ENCODE measurements at places on chromosomes 7 and 10.

- DNase-seq: no peak
- H3K4me3 ChIP-seq: peak overlapping the region; percentile 51
- H3K27ac ChIP-seq: peak overlapping the region; percentile 67
- no peaks in the 10 kb centered on the region for H3K36me3 ChIP-seq
- peaks cover 51% of the 10 kb centered on the region for H3K4me1 ChIP-seq
Observed at GRCh38 chr7:7156663-7157062, 25.7 kb upstream of the C1GALT1 start.

- H3K36me3 ChIP-seq: no peaks in the 10 kb centered on the region
- H3K27me3 ChIP-seq: no peaks in the 10 kb centered on the region
- DNase-seq: no peak
- no peaks in the 10 kb centered on the region for H3K4me1 ChIP-seq
Observed at GRCh38 chr10:60430836-60431597, 41.3 kb upstream of the ANK3 start.

- H3K4me3 ChIP-seq: no peak overlapping the region
- no peaks in the 10 kb centered on the region for H3K27me3 ChIP-seq
- no peak overlapping the region for H3K27ac ChIP-seq
- no peaks in the 10 kb centered on the region for H3K36me3 ChIP-seq
Observed at GRCh38 chr7:36496576-36496975, 106.9 kb downstream of the ANLN start.

DNA sequence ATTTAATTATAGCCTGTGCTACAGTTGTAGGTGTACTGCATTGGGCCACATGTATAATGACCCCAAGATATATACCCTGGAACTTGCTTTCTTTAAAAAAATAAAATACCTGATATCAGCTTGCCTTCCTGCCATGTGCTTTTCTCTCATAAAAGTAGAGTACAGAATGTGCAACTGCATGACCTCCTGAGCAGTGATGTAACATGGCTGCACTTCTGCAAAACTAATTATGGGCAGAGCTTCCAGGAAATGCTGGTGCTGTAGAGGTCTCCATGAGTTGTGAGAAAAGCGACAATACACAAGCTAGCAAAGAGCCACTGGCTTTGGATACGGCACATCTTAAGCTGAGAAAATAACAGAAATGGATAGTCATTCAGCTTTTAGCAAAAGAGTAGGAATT lies 6.5 kb upstream of the ERLIN1 start:
- no peak for DNase-seq
- H3K36me3 ChIP-seq: no peaks in the 10 kb centered on the region
- H3K4me3 ChIP-seq: no peak overlapping the region
- H3K27ac ChIP-seq: no peak overlapping the region

DNA sequence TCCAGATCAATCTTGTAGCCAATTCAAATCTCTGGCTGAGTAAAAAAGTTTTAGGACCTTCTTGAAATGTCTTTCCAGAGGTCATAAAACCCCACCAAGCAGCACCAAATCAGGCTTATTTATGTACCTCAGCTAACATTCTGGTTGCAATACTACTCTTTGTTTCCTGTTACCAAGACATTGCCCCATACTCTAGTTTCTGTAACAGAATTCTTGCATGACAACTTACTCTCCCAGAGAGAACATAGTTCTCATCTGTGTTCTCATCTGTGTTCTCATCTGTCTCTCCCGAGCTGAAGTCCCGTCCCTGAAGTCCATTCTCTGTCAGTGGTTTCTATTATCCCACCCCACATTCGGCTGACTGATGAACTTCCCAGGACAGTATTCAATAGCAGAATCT lies 1285.1 kb downstream of the XPNPEP1 start:
- DNase-seq: no peak
- no peak overlapping the region for H3K27ac ChIP-seq
- no peaks in the 10 kb centered on the region for H3K36me3 ChIP-seq
- no peaks in the 10 kb centered on the region for H3K4me1 ChIP-seq

DNA sequence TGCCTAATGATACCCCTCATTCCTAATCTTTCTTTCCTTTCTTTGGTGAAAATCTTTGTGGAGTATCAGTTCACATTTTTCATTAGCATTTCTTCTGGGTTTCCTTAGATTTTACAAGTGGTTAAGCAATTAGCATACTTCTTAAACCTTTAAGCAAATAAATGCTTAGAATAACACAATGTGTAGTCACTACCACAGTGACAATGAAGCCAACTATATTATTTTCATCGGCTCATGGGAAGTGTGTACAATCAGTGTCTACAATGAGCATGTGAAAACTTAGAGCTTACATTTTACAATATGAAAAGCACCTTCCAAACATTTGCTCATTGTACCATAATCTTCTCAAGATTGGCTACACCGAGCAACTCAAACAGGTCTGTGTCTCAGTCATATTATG lies 176.2 kb upstream of the PLXNA4 start:
- H3K4me3 ChIP-seq: no peak overlapping the region
- H3K27ac ChIP-seq: no peak overlapping the region
- H3K36me3 ChIP-seq: no peaks in the 10 kb centered on the region
- H3K27me3 ChIP-seq: no peaks in the 10 kb centered on the region

DNA sequence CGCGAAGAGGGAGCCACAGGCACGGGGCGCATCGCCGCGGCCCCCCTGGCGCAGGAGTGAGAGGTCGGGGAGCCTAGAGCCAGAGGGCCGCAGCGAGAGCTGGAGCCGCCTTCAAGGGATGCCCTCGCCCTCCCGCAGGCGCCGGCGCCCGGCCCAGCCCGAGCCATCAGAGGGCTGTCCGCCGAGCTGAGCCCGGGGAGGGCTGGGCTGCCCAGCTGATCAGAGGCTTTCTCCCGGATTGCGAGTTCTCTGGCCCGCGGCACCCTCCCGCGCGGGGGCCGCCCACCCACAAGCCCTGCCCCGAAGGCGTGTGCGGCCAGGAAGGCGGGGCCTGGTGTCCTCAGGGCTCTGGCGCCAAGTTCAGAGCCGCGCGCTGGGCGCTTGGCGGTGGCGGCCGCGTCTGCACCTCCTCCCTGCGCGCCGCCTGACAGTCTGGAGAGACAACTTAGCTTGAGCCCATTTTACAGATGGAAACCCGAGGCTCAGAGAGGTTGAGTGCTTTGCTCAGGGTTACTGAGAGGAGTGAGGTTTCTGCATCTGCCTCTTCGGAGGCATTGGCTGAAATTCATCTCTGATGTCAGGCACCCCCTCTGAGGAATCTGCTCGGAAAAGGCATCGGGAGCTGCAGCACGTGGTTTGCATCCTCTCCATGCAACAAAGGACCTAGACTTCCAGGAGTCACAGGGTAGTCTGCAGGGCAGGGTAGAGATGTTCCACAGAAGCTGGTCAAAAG lies 3.8 kb upstream of the ANTXRL start:
- peak overlapping the region; percentile 58 for H3K4me3 ChIP-seq
- no peaks in the 10 kb centered on the region for H3K4me1 ChIP-seq
- no peaks in the 10 kb centered on the region for H3K36me3 ChIP-seq
- H3K27me3 ChIP-seq: no peaks in the 10 kb centered on the region

- DNase-seq: no peak
- H3K4me3 ChIP-seq: no peak overlapping the region
- no peaks in the 10 kb centered on the region for H3K36me3 ChIP-seq
- peaks cover 6% of the 10 kb centered on the region for H3K4me1 ChIP-seq
- H3K27ac ChIP-seq: no peak overlapping the region
Observed at GRCh38 chr10:132386419-132386831, 10.6 kb upstream of the PWWP2B start.

DNA sequence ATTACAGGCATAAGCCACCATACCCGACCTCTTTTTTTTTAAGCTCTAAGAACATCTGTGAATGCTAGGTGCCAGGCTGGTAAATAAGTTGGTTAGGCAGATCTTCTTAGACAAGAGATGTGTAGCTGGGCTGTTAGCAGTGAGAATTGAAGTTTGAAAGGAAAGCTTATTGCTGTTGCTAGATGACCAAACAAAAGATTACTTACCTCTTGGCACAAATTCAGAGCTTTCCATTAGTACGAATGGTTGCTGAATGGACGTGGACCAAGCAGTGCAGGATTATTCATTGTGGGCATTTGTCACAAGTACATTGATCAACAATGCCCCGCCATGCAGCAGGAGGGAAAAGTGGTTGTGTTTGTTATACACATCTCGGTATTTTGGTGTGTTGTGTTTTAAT lies 131.2 kb downstream of the GFRA1 start:
- H3K27me3 ChIP-seq: no peaks in the 10 kb centered on the region
- H3K4me1 ChIP-seq: no peaks in the 10 kb centered on the region
- no peak for DNase-seq
- H3K36me3 ChIP-seq: no peaks in the 10 kb centered on the region
- no peak overlapping the region for H3K4me3 ChIP-seq
- H3K27ac ChIP-seq: no peak overlapping the region

DNA sequence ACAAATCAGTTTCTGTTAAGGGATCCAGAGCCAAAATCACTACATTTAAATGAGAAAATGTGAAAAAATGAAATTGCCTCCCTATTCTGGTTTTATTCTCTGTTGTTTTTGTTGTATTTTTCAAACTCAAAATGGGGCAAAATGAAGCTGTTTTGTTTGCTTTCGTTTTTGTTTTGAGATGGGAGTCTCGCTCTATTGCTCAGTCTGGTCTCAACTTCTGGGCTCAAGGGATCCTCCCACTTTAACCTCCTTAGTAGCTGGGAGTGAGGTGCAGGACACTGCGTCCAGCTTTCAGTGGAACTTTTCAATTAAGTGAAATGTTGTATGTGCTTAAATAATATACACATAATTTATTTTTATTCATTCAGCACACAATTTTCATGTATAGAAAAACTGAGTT lies 205.0 kb downstream of the SORCS1 start:
- H3K27me3 ChIP-seq: no peaks in the 10 kb centered on the region
- DNase-seq: no peak
- H3K36me3 ChIP-seq: no peaks in the 10 kb centered on the region
- no peak overlapping the region for H3K27ac ChIP-seq

- H3K27ac ChIP-seq: no peak overlapping the region
- no peak overlapping the region for H3K4me3 ChIP-seq
- DNase-seq: no peak
- H3K4me1 ChIP-seq: no peaks in the 10 kb centered on the region
Observed at GRCh38 chr10:125147971-125148439, 12.4 kb downstream of the CTBP2 start.

DNA sequence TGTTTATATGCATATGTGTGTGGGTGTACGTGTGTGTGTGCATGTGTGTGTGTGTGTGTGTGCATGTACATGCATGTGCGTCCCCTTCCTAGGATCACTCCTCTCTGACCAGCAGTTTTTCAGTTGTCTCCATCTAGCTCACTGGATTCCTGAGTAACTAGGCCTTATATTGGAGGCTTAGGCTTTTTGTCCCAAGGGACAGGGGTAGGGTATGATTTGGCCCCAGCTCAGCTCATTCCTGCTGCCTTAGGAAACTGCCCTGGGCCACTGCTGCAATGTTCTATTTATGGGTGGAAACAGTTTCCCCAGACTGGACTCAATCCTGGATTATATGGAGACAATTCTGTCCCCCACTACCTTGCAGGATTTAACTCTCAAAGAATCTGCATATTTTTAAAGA lies 68.8 kb upstream of the SDK1 start:
- H3K4me1 ChIP-seq: no peaks in the 10 kb centered on the region
- no peak for DNase-seq
- no peak overlapping the region for H3K4me3 ChIP-seq
- no peak overlapping the region for H3K27ac ChIP-seq
- no peaks in the 10 kb centered on the region for H3K36me3 ChIP-seq

DNA sequence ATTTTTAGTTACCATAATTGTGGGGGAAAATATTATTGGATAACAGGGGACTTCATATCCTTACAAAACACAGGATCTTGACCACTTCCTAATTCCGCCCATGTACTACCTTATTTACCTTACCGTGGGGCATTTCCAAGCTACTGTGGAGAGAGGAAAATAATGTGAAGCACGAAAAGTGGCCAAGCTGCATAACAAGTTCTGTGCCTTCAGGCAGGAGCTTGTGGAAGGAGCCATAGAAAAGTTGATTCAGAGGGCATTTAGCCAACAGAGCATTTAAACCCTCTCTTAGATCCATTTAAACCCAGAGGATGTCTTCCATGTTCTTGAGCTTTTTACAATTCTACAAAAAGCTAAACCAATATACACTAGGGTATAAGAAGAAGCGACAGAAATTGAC lies 41.6 kb downstream of the DNAJB9 start:
- no peak overlapping the region for H3K4me3 ChIP-seq
- H3K4me1 ChIP-seq: no peaks in the 10 kb centered on the region
- H3K27ac ChIP-seq: no peak overlapping the region

GRCh38 chr10:102665904-102666509 lies 21.7 kb downstream of the TRIM8 start:
- DNase-seq: no peak
- no peaks in the 10 kb centered on the region for H3K27me3 ChIP-seq
- no peak overlapping the region for H3K4me3 ChIP-seq
- H3K36me3 ChIP-seq: no peaks in the 10 kb centered on the region
- H3K4me1 ChIP-seq: peaks cover 25% of the 10 kb centered on the region

GRCh38 chr10:45428611-45429510 lies 54.8 kb downstream of the ALOX5 start:
- no peak for DNase-seq
- no peak overlapping the region for H3K4me3 ChIP-seq
- H3K4me1 ChIP-seq: no peaks in the 10 kb centered on the region
- H3K27ac ChIP-seq: no peak overlapping the region

- DNase-seq: no peak
- no peak overlapping the region for H3K27ac ChIP-seq
- no peaks in the 10 kb centered on the region for H3K36me3 ChIP-seq
- H3K27me3 ChIP-seq: no peaks in the 10 kb centered on the region
Observed at GRCh38 chr10:123236126-123236525, 81.9 kb downstream of the BUB3 start.

GRCh38 chr10:6300106-6300783 lies 97.5 kb downstream of the PFKFB3 start:
- no peaks in the 10 kb centered on the region for H3K27me3 ChIP-seq
- peaks cover 7% of the 10 kb centered on the region for H3K4me1 ChIP-seq
- H3K36me3 ChIP-seq: no peaks in the 10 kb centered on the region
- peak overlapping the region; percentile 15 for H3K4me3 ChIP-seq
- H3K27ac ChIP-seq: no peak overlapping the region
- DNase-seq: peak; percentile 59

DNA sequence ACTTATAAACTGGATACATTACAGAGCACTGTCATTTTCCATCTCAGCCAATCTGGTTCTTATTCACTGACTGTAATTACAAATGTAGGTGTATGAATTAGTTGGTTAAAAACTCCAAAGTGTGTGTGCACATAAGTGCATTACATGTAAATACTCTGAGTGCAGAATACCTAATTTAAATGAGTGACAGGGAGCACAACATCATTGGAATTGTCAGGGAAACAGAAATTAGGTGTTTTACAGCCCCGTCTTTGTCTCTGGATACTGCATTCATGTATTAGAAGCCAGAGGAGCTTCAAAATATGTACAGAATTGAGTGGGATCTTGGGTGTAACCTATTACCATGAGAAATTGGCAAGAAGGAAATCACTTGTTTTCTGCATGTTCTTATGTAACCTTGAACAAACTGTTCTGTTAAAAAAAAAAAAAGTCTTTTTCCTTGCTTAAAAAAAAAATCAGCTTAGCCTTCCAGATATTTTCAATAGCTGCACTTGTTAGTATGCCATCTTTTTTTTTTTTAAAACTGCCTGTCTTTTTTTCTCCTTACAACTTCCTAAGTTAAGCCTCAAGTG lies 31.1 kb downstream of the CELF2 start:
- no peaks in the 10 kb centered on the region for H3K4me1 ChIP-seq
- no peak for DNase-seq
- no peak overlapping the region for H3K4me3 ChIP-seq
- no peaks in the 10 kb centered on the region for H3K36me3 ChIP-seq
- H3K27me3 ChIP-seq: no peaks in the 10 kb centered on the region

Measured in naive thymus-derived CD4-positive, alpha-beta T cell (primary cell).